HuH-7 (cell line): ENCODE measurements at places on chromosomes 4 and X.

DNA sequence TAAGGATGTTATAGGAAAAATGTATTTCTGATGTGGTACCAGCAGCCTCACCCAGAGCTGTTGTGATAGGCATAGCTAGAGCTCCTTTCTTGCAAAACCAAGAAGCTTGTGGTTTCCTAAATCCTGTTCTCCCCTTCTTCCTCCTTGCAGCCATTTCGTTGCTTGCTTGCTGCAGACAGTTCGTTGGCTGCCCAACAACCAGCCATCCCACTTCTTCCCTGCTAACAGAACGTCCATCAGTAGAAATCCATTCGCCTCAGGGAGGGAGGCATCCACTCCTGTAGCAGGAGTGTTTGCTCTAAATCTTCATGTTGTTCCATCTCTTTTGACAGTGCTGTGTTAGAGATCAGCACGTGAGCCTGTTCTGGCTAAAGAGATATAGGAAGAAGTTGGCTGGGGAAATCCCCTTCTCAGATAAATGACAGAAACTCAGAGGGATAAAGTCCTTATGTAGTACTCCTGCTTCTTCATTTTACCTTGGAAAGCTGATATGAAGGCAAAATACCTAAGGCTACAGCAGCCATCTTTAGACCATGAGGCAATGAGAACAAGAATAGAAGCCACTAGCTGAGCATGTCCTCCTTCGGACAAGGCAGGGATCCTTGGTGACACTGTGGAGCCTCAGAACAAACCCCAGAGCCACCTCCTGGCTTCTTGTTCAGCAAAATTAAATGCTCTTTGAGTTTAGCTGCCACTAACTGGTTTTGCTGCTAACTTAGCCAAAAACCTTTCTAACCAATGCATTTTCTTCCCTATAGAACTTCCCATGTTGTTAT, 68.4 kb upstream of the RELL1 start:
- DNase-seq: no peak

GRCh38 chrX:10244915-10245622, 88.3 kb downstream of the CLCN4 start:
- no peak for DNase-seq

GRCh38 chrX:1451661-1452515, 821 bp downstream of the ASMTL start:
- no peak for DNase-seq

- no peak for DNase-seq
These were observed 215.1 kb upstream of the GPC4 start for GRCh38 chrX:133630362-133630761.

GRCh38 chrX:148080593-148080992, 99.5 kb downstream of the FMR1NB start:
- peak; percentile 3 for DNase-seq
